ENCODE measurements at places on chromosomes 12 and 14.

DNA sequence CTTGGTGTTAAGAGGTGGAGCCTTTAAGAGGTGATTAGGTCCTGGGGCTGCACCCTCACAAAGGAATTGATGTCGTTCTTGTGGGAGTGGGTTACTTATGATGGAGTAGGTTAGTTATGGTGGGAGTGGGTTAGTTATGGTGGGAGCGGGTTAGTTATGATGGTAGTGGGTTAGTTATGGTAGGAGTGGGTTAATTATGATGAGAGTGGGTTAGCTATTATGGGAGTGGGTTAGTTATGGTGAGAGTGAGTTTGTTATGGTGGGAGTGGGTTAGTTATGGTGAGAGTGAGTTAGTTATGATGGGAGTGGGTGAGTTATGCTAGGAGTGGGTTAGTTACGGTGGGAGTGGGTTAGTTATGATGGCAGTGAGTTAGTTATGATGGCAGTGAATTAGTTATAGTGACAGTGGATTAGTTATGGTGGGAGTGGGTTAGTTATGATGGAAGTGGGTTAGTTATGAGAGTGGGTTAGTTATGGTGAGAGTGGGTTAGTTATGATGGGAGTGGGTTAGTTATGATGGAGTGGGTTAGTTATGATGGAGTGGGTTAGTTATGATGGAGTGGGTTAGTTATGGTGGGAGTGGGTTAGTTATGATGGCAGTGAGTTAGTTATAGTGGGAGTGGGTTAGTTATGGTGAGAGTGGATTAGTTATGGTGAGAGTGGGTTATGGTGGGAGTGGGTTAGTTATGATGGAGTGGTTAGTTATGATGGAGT is 22.6 kb upstream of the SFSWAP start:
- no peak for DNase-seq

DNA sequence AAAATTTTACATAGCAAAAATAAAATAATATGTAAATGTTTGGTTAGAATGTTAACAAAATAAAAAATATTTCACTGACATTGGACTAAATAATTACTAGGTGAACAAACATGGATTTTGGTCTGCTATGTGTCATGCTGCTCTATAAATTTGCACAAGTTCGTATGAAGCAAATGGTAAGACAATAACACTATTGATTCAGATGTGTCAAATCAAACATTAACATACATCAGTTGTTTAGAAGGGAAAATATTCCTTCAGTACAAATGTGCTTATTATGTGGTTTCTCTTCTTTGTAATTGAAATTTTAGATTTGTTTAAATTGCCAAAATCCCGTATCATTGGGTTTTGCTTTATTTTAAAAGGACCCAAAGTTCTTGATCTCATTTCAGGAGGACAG is 46.9 kb downstream of the PAWR start:
- no peak for DNase-seq

DNA sequence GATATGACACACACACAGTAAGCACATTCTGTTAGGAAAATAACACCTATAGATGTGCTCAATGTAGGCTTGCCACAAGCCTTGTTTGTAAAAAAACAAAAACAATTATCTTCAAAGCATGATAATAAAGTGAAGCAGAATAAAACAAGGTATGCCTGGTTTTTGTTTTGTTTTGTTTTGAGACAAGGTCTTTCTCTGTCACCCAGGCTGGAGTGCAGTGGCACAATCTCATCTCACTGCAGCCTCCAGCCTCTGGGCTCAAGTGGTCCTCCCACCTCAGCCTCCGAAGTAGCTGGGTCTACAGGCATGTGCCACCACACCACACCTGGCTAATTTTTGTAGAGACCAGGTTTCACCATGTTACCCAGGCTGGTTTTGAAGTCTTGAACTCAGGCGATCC is 52.4 kb upstream of the MON2 start:
- no peak for DNase-seq

- DNase-seq, result peak; percentile 60
These were observed 81.2 kb upstream of the ATF7IP start for GRCh38 chr12:14284184-14284722.

DNA sequence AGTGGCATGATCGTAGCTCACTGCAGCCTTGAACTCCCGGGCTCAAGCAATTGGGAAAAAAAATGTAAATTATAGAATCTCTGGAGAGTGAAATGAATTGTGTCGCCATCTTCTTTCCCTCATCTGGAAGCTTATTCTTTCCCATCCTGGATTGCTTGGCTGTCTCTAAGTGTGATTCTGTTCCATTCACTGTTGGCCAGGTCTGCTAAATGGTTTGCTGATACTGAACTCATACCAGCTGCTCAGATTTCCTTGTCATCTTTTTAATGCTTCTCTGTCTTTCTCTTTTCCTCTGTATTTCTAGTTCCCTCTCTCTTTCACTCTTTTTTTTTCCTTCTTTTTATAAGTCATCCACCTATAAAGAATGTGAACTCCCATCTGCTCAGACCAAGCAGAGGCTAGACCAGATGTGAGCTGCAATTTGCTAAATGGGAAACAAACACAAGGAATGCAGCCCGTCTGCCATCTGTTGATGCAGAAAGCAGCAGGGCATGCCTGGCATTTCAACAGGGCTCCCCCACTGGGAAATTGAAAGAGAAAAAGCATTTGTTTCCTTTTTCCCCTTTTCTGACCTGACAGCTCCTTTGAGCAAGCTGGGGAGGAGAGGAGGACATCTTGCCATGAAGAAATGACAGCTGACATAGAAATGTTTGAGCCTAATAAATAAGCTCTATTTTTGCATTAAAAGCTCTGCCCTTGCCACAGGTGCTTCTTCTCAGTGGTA is 1823.6 kb upstream of the FLRT2 start:
- DNase-seq, result no peak

DNA sequence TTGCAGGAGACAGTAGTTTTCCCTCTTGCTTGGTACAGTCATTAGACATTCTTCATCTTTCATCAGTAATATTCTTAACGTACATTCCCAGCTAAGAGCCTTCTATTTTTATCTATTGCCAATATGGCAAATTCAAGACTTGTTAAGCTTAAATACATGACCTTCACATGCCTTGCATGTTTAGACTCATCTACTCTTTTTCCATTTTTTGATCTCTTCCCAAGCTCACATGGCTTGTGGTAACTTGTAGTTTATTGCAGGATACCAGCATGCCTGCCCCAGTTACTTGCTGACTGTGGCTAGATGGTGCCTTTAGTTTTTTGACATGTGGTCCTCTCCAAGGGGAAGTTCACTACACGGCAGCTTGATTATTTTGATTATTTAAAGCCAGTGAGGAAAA is 729.0 kb downstream of the SLC6A15 start:
- no peak for DNase-seq

- no peak for DNase-seq
These were observed 48.4 kb downstream of the C12orf75 start for GRCh38 chr12:105378911-105379310.

Measured in GM12864 (cell line).